ENCODE measurements at places on chromosomes 1 and 21. TPM values are rescaled to one million over a fixed set of nuclear protein-coding genes. Genes with fewer than 3 reads are reported as not detected.

DNA sequence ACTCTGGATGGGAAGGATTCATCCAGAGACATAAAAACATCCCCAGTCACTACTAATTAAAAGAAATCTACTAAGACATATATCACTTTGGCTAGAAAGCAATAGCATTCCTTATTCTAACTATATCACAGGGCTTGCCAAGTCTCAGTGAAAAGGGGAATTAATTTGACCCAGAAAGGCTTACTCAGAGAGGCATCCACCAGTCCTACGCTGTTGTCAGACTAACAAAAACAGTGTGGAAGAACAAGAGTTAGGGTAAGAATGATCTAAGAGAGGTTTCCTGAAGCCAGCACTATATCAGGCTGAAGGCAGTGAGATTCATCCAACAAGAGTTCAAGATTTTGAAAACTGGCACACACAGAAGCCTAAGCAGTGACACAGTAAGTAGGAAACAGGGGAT is 126.1 kb downstream of the GDAP2 start:
- DNase-seq = no peak

- no peak for DNase-seq
Observed at GRCh38 chr1:15364740-15365139, 44.9 kb upstream of the EFHD2 start.

The AUNIP gene
- total RNA-seq = not detected

The AKIRIN1 gene
- total RNA-seq = 63.9 TPM

The LDLRAD2 gene
- 0.16 TPM for total RNA-seq

DNA sequence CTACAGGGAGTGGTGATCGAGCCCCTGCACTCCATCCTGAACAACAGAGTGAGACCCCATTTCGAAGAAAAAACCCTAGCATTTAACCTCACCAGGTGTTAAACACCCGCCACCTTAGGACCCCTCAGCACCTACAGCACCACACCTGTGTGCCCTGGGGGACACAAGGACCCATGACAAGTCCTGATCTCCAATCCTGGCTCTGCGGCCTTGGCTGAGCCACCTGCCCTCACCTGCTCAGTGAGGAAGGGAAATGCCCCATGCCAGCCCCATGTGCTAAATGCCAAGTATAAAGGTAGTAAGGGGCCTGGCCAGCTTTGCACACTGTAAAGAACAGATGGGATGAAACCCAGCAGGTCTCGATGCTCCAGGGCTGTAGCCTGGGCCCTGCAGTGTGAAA is 11.1 kb downstream of the MRTO4 start:
- DNase-seq = no peak

The UBXN11 gene
- total RNA-seq = 15.7 TPM

DNA sequence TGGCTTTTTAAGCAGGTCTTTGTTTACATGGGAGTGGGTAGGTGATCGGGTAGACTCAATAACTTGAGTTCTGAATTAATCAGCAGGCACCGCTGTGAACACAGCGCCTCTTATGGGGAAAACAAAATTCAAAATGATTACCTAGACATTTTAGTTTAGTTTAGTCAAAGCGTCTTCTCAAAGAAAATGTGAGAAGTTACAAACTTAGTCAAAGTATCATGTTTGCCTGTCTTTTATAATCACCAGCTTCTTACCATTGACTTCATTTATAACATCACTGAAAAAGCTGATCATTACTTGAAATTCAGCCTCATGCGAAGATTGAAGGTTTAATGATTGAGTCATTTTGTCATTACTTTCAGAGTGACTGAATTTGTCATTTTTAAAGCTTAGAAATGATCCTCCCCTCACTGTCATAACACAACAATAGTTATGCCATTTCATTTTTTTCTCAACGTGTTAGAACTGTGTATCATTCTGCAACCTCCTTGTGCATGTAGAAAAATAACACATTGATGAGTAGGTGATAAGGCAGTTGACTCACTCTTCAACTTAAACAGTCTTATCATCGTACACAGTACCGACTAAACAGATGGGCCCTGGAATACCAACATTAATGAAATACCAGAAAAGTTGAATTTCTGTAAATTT is 188.5 kb downstream of the NFIA start:
- DNase-seq = no peak

DNA sequence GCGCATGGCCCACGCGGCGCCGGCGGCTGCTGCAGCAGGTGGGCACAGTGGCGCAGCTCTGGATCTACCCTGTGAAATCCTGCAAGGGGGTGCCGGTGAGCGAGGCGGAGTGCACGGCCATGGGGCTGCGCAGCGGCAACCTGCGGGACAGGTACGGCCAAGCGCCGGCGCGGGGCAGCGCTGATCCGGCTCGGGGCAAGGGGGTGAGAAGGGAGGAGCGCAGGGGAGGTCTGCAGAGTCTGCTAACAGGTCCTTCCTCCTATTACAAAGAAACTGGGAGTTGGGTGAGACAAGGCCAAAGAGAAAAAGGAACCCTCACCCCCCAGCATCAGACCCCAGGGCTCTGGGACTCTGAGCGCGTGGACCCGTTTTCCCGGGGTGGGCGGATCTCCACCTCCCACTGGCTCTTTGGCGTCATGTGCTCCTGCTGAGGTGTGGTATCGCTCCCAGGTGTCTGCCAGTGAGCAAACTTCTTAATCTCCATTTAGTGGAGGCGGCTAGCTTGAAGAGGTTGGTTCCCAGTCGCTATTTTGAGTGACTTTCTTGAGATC is 431 bp downstream of the MTARC1 start:
- no peak for DNase-seq

The PRR9 gene
- not detected for total RNA-seq

- DNase-seq = no peak
Observed at GRCh38 chr1:161483361-161483760, 21.9 kb upstream of the FCGR2A start.

- no peak for DNase-seq
Observed at GRCh38 chr1:103525114-103525606, 339 bp upstream of the RNPC3 start.

DNA sequence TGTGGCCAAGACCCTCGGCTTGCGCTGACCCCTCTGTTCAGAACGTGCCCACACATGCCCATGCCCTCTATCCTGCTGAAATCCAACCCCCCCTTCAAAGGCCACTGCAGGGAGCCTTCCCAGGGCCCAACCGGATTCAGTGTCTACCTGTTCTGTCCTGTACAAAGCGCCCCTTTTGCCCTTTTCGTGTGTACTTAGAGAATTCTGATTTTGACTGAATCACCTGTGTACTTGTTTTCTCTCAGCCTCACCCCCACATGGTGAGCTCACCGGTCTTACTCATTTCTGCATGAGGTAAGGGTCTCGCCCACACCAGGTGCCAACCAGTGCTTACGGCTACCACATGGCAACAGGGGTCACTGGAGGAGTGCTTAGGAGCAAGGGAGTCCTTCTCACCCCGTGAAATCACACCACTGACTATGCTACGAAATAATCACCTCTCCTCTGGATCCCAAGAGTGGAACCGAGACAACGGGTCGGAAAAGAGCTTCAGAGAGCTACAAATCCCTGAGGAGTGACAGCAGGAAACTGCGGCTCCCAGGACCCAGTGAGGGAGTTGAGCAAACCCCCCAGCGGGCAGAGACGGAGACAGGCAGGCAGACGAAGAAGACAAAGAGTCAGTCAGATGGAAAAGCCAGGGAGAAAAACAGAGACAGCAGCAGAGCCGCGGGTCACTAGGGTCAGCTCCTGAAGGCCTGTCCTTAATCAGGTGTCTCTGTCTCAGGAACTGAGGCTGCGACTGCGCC is 2.1 kb upstream of the S100A2 start:
- peak; percentile 29 for DNase-seq

The NUP210L gene
- total RNA-seq = 0.13 TPM

DNA sequence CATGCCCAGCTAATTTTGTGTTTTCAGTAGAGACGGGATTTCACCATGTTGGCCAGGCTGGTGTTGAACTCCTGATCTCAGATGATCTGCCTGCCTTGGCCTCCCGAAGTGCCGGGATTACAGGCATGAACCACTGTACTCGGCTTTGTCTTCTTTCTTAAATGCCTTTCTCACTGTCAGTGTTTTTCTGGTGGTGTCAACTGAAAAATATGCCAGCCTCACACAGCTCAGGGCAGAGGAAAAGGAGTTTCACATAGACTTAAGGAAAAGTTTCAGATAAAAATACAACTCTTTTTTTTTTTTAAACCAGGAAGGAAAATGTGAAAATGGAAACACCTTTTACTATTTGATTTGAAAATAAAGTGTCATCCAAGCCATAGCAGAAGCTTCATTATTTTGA is 4.6 kb upstream of the MAB21L3 start:
- no peak for DNase-seq

GRCh38 chr1:14919751-14920150 is 233.8 kb upstream of the TMEM51 start:
- no peak for DNase-seq

DNA sequence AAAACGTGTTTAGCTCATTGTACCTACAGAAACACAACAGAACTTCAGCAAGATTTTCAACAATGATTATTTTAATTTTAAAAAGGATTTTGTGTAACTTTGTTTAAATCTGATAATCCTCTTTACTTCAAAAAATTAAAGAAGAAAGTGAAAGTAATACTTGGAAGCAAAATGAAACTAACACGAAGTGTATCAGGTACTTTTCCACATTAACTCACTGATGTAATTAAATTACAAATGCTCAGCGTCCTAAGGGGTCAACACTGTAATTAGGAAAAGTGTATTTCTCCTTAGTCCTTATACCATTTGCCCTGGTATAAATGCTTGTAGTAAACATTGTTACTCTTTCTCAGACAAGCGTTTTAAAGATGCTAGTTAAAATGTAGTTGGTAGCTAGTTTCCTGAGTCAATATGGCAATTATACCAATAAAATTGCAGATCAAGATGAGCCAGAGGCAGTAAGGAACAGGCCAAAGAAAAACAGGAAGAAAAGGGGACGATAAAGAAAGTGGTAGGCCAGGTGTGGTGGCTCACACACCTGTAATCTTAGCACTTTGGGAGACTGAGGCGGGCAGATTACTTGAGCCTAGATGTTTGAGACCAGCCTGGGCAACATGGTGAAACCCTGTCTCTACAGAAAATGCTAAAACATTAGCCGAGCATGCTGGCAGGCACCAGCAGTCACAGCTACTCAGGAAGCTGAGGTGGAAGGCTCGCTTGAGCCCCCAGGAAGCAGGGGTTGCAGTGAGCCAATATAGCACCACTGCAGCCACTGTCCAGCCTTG is 553.0 kb downstream of the SMYD3 start:
- DNase-seq = no peak

The CD1B gene
- total RNA-seq = not detected

- no peak for DNase-seq
Observed at GRCh38 chr21:38758501-38759214, 47.1 kb upstream of the ETS2 start.

The CA6 gene
- not detected for total RNA-seq

- DNase-seq = no peak
Observed at GRCh38 chr1:81432059-81432458, 368.7 kb upstream of the ADGRL2 start.

DNA sequence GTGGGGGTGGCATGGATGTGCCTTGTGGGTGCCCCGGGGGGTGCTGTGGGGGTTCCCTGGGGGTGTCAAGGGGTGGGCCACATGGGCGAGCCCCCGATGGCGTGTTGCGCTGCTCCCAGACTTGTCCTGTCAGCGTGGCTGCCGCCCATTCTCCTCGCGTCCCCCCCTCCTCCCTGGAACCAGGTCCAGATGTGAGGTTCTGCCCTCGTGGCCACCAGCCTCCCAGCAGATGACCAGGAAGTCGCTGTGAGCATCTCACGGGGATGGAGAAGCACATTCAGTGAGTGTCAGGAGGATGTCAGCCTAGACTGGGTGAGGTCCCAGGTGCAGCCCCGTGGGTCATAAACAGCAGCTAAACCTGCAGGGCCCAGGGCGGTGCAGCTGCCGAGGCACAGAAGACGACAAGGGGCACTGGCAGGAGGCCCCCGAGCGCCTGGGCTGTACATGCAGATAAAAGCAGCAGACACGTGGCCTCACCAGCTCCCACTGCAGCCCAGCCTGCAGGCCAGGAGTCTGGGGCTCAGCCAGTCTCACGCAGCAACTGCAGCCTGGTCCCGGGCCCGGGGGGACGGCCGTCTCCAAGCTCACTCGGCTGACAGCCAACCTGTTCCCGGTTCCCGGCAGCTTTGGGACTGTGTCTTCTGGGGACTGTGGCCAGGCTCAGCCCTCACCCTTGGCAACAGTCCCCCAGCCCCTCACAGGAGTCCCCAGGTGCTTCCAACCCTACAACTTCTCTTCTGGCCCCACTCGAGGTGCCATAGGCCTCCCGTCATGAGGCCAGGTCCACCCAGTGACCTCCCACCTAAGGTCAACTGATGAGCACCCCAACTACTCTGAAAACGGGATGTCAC is 17.5 kb upstream of the COL6A2 start:
- DNase-seq = peak; percentile 70

The FAAH gene
- total RNA-seq = 10.5 TPM

DNA sequence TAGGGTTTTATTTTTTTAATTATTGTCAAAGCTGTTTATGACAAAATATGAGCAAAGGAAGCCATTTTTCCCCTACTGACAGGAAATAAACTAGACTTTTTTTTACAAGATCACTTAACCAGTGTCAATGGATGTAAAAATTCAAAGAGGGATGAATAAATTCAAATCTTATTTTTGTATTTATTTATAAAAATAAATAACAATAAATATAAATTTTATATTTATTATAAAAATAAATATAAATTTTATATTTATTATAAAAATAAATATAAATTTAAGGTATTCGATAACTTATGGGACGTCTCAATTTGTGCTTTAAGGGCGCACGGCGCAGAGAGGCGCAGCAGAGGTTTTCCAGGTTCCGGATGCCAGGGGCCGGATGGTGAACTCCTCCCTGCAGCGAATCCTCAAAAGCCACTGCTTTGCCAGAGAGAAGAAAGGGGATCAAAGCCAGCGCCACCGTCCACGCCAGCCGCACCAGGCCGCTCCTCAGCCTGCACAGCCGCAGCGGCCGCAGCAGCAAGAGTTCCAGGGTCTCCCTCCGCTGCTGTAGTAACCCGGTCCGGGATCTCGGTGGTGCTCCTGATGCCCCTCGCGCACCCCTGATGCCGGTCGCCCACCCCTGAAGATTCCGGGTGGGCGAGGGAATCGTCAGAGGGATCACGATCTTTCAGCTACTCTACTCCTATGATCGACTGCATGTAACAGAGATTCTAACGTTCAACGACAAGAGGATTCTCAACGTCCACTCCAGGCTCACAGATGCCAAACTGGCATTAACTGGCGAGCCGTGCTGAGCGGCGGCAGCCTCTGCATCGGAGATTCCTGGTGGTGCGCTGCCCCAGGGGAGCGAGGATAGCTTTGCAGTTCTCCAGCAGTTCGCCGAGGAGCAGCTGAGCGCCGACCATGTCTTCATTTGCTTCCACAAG is 28.5 kb upstream of the RLF start:
- peak; percentile 22 for DNase-seq

GRCh38 chr1:224203243-224204016 is 20.4 kb downstream of the DEGS1 start:
- DNase-seq = peak; percentile 43

Measured in left cardiac atrium (tissue), 4 donors.